CMK (cell line): ENCODE measurements at places on chromosomes 11 and 22.

DNA sequence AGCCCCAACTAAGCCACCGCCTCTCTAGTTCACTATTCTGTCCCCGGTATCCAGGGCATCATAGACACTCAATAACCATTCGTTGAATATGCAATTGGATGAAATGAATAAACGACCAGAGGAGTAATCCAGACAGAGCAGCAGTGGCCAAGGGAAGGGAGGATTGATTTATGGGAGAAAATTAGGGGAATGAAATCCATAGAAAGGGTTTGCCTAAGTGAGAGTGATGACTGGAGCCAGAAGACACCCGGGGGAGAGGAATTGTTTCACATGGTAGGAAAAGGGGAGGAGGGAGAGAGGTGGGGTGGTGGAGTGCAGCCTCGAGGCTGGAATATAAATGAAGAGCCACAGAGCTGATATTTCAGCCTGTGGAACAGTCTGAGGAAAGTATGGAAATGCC, 168.2 kb downstream of the COMMD9 start:
- no peak for DNase-seq

DNA sequence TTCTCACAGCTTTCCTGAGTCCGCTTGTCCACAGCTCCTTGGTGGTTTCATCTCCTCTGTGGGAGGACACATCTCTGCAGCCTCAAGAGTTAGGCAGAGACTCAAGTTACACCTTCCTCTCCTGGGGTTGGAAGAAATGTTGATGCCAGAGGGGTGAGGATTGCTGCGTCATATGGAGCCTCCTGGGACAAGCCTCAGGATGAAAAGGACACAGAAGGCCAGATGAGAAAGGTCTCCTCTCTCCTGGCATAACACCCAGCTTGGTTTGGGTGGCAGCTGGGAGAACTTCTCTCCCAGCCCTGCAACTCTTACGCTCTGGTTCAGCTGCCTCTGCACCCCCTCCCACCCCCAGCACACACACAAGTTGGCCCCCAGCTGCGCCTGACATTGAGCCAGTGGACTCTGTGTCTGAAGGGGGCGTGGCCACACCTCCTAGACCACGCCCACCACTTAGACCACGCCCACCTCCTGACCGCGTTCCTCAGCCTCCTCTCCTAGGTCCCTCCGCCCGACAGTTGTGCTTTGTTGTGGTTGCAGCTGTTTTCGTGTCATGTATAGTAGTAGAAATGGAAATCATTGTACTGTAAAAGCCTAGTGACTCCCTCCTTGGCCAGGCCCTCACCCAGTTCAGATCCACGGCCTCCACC, 11.7 kb downstream of the RASD2 start:
- no peak for DNase-seq

- no peak for DNase-seq
Measured at GRCh38 chr11:68839911-68840641, 1.6 kb downstream of the CPT1A start.

DNA sequence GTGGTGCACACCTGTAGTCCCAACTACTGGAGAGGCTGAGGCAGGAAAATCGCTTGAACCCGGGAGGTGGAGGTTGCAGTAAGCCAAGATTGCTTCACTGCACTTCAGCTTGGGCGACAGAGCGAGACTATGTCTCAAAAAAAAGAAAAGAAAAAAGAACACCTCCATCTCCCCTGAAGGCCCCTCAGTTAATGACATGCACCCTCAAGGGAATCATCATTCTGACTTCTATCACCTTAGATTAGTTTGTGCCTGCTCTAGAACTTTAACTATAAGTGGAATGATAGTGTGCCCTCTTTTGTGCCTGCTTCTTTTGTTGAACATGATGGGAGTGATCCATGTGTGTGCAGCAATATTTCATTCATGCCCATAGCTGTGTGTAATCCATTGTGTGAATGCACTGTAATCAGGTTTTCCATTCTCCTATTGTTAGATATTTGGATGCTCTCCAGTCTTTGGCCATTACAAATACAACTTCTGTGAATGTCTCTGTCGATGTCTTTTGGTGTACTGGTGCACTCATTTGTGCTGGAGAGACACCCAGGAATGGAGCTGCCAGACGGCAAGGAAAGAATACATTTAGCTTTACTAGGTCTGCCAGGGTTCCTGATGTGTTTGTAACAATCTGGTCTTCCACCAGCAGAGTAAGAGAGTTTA, 883 bp upstream of the VPREB3 start:
- no peak for DNase-seq

GRCh38 chr11:7484645-7485044, 661 bp upstream of the OLFML1 start:
- DNase-seq = no peak

- DNase-seq = no peak
Measured at GRCh38 chr11:126893796-126894195, 106.8 kb downstream of the KIRREL3 start.

GRCh38 chr11:128397362-128397761, 190.0 kb downstream of the ETS1 start:
- no peak for DNase-seq

- DNase-seq = no peak
Measured at GRCh38 chr22:45235101-45235777, 5.5 kb downstream of the KIAA0930 start.

GRCh38 chr11:114713756-114714155, 35.4 kb downstream of the NXPE2 start:
- DNase-seq = no peak

- no peak for DNase-seq
Measured at GRCh38 chr11:1785749-1786413, 22.2 kb upstream of the CTSD start.

GRCh38 chr11:43987384-43988039, 45.1 kb downstream of the C11orf96 start:
- DNase-seq = no peak

GRCh38 chr11:67053896-67054329, 2.7 kb upstream of the RHOD start:
- peak; percentile 22 for DNase-seq

- no peak for DNase-seq
Measured at GRCh38 chr11:112121981-112122615, 35.4 kb downstream of the SDHD start.

DNA sequence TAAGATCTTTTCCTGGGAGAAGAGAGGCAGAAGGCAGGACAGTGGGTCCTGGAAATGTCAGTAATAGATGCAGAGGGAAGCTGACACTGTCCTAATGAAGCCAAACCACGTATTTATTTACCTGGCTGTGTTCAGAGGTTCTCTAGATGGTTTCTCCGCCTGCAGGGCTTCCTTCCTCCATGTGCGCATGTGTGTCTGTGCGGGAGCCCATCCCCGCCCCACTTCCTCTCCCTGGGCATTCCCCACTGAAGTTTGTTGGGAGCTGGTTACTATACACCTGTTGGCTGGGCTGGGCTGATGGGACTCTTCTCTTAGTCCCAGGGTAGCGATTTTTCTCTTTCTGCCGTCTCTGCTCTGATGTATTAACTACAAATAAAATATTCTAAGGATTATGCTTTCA, 204.9 kb upstream of the TBCEL start:
- DNase-seq = no peak

DNA sequence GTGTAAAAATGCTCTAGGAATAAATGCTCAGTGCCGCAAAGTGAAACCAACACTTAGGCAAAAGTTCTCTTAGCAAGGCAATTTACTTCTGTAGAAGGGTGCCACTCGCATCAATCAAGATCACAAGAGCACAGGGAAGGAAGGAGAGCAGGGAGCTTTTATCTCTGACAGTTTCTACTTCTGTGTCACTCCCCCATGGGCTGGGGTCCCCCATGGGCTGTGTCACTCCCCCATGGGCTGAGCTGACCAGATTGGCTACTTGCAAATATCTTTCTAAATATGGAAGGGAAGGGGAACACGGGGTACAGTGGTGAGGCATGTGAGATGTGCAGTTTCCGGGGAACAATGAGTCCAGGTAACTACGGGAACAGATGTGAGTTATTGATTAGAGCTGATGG, 397 bp downstream of the OR52N2 start:
- DNase-seq = no peak

DNA sequence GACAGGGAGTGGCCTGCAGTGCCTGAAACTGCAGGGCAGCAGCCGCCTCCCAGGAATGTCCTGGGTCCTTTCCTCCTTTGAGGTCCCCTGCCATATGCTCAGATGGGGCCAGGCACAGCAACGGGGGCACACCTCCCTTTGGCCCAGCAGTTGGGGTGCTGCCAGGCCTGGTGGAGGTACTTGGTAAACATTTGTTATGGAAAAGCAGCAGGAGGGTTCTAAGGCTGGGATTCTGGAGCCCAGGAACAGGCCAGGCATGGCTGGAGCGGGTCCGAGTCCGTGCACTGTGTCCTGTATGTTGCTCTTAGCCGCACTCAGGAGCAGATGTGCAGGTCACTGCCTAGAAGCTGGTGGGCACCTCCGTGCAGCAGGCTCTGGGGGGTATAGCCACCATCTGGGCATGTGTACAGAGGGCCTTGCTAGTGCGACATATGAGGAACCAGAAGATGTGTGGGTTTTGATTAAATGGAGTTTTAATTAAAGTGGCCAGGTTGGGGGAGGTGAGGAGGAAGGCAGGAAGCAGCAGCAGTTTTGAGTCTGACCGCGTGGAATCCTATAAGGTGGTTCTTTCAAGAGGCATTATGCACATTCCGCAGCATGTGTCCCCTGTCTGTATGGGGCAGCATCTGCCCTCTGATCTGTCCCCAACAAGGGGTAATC, 1.5 kb downstream of the ADORA2A start:
- no peak for DNase-seq

GRCh38 chr22:38657045-38657909, 839 bp downstream of the CBY1 start:
- no peak for DNase-seq

GRCh38 chr22:31155422-31155821, 4.6 kb upstream of the RNF185 start:
- no peak for DNase-seq

DNA sequence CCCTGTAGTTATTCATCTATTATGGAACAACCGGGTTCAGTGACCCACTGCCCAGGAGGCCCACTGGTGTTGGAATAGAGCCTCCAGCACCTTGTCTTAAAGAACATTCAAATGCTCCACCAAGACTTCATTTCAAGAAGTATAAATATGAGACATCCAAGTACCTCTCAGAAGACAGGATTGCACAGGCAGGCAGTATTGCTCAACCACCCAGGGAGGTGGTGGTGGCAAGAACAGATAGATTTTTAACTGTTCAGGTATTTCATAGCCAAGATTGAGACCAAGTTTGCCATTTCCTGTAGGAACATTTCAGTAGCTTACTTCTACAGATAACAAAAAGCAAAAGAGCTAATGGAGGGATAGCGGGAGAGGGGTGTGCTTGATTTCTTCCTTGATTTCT, 78.7 kb downstream of the COMMD9 start:
- no peak for DNase-seq

GRCh38 chr11:61173456-61173855, 12.2 kb upstream of the VPS37C start:
- DNase-seq = no peak

GRCh38 chr11:6402561-6402981, 12.3 kb downstream of the SMPD1 start:
- DNase-seq = peak; percentile 79

DNA sequence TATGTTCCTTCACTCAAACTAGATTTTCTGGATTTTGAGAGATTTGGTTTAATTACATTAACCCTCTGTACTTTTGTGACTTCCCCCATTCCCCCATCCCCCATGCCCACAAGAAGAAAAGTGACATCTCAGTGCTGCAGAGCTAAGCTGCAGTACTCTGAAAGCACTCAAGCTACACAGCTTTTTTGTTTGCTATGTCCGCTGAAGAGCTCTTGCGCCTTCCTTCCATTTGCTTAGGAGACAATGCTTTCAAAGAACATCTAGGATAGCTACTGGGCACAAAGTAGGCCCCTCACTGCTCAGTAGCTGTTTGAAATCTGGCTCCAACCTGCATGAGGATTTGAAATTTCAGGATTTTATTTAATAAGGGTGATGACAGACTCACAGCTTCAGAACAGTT, 69.7 kb downstream of the SLC17A6 start:
- no peak for DNase-seq

- DNase-seq = peak; percentile 75
Measured at GRCh38 chr11:72040491-72041363, 39.6 kb downstream of the NUMA1 start.

DNA sequence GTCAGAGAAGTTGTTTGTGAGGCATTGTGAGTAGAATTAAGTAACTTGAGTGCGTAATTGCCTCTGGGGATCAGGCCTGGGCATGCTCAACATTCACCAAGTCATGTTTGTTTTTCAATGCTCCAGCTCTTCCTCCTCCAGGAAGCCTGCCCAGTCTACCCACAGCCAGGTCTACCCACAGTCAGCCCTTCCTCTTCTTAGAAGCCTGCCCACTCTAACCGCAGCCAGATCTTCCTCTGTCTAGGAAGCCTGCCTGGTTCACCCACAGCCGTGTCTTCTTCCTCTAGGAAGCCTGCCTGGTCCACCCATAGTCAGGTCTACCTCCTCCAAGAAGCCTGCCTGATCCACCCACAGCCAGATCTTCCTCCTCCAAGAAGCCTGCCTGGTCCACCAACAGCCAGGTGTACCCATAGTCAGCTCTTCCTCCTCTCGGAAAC, 25.0 kb downstream of the LRP5 start:
- peak; percentile 76 for DNase-seq

DNA sequence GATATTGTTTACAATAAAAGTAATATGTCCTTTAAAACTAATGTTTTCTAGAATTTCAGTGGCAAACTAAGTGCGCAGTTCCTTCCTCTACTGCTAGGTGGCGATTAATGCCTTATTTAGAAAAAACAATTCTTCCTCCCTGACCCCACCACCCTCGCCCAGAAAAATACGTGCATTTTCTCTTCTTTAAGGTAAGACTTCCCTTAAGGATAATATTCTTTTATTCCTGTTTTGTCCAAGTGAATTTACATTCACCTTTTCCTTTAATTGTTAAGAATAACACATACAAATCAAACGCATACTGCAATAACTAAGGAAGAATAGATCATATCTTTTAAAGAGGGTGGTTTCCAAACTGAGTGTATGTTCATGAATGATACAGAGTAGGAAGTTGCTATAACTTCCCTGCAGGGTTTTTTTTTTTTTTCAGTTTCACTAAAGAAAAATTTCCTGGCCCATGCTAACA, 17.0 kb upstream of the PSMA1 start:
- DNase-seq = no peak

GRCh38 chr11:125433454-125434121, 62.5 kb downstream of the FEZ1 start:
- DNase-seq = peak; percentile 12

DNA sequence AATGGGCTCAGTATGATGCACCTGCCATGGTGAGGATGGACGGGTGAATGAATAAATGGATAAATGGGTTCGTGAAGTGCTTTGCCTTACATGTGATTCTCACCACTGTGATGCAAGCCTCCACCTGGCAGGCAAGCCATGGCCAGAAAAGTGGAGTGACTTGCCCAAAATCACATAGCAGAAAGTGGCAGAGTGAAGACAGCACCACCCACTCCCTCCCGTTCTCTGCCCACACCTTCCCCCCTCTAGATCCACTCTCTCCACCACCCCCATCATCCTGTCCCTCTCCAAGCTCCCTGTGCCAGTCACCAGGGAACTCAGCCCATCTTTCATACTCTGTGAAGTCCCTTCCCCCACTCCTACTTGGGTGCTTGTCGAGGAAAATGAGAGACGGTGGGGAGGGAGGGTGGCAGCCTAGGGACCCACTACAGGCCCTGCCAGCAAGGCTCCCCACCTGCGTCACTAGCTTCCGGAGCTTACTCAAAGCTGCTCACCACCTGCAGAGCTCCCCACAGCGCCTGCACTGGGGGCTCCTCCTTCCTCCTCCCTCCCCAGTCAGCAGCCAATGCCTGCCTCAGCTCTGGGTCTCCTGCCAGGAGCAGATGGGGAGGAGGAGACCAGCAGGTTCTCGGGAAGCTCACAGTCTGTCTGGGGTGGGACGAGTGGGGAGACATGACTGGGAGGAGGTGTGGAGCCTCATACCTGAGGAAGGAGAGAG, 82.3 kb downstream of the PDE2A start:
- DNase-seq = no peak
